ENCODE measurements at places on chromosomes 3 and 15.

DNA sequence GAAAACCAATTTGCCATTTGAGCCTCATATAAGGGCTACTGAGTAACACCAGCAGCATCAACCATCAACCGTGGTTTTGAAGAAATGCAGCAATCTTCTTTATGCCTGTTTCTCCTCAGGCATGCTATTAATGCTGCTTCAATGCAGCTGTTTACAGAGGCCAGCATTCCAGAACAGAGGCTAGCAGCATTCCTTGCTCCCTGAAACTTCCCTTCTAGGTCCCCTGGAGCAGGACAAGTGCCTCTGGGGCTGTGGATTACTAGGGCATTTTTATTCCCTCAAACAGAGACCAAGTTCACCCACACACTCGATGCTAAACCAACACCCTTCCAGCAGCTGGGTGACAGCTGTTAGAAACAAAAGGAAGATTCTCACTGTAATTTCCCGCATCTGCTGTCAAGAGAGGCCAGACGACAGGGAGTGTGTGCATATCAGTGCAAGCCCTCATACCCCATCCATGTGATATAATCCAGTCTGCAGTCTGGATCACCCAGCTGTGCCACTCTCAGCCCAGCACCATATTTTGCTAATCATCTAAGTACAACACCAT is 57.5 kb downstream of the HOMER2 start:
- DNase-seq, result peak; percentile 46

- DNase-seq, result no peak
These were observed 24.3 kb downstream of the VIPR1 start for GRCh38 chr3:42526616-42527367.

GRCh38 chr3:47117807-47118364 is 46.0 kb downstream of the SETD2 start:
- DNase-seq, result no peak

DNA sequence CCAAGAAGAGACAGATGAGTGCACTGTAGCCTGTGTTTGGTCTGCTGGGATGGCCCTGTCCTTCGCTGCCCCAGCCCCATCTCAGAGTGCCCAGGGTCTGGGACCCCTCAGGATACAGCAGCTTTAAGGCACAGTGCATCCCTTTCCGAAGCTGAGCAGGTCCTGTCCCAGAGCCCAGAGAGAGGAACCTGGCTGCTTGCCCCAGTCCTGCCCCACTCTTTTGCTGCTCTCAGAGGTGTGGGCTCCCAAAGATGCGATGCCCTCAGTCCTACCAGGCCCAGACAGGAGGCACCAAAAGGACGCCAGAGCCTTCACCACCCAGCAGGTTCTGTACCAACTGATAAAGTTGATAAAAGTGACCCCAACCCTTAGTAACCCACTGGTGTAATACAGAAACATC is 8.2 kb downstream of the PLCD1 start:
- DNase-seq, result no peak

DNA sequence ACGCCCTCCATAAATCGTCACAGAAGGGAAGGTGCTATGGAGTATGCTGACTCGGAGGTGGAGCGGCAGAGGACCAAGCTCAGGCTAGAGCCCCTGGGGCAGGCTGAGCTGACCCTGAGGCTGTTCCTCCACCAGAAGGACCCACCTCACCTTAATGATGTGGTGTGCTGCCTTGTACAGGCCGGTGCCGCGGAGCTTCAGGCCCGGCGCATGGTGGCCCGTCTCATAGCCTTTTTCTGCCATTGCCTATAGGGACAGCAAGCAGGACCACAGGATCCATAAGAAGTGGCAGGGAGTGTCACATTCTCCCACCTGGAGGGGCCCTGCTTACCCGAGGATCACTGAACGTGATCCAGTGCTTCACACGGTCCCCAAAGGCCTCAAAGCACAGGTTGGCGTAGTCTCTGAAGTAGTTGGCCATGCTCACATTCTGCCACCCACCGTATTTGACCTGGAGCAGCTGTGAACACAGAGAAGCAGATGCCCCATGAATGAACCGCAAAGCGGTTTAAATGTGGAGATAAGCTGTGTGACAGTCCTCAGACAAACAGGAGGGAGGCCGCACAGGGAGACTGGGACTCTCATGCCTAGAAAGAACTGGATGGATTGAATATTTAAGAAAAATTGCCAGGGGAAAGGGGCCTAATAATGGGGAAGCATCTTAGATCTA is 4.8 kb downstream of the LCTL start:
- DNase-seq, result no peak

DNA sequence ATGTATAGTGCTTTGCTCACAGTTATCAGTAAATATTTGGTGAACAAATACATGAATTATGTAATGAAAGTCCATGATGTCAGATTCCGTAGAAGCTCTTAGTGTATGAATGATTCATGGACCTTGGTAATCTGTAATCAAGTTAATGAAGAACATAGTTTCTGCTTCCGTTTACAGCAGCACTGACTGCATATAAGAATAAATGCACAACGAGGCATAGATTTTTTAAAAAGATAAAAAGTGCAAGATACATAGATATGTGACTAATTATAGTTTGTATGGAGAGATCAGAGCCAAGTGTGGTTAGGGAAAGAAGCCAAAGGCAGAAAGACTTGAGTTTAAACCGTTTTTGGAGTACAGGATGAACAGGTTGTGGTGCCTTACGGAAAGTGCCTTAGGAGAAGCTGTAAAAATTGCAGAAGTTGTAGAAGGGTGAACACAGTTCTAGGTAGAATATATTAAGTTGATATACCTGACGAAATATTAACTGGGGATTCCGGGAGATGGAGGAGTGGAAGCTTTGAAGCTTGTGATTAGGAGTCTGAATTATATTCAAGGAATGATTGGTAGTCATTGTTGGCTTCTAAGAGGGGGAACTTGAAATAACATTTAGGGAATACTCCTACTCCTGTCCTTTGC is 293.1 kb downstream of the NLGN1 start:
- DNase-seq, result peak; percentile 40

DNA sequence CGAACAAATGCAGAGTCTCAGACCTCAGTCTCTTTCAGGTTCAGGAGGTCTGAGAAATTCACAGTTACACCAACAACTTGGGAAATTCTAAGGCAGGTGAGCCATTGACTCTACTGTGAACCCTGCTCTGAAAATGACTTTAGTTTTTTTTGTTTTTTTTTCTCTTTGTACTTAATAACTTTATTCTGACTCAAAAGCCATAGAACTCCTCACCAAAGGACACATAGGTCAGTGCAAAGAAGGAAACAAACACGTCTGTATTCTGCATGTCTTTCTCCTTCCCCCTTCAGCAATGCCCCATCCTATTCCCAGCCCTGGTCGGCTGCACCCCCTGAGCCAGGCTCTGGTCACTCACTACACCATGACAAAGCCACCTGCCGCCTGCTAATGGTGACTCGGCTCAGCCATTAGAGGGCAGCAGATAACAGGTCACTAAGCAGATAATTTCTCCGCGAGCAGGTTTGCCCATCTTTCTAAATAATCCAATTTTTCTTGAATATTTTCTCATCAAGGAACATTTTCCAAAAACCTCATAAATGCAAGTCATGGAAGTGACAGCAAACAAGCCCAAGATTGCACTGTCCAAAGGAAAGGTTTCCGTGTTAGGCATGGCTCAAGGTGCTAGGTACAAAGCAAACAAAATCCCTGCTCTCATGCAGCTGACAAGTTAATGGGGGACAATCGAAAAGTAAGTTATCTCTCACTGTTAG is 37.7 kb downstream of the TM4SF4 start:
- peak; percentile 59 for DNase-seq

GRCh38 chr15:23854203-23854911 is 167.3 kb upstream of the NDN start:
- no peak for DNase-seq

DNA sequence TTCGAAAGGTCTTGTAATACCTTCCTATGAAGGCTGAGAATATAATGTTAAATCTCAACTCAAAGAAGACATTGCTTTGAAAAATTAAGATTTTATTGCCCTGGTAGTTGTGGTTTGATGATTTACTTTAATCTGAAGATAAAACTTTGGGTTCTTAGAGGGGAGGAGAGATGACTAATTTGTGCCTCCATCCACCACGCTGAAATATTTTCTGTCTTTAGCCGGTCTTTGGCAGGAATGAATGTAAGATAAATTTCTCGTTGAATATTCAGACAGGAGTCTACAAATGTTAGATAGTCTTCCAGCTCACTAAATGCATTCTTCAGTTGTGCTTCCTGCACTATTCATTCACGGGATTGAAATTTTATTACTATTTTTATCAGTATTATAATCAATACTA is 844.3 kb upstream of the NR2F2 start:
- DNase-seq, result no peak

- DNase-seq, result peak; percentile 81
These were observed 12.3 kb downstream of the CPNE9 start for GRCh38 chr3:9715764-9716437.

GRCh38 chr3:1699361-1699920 is 399.2 kb upstream of the CNTN4 start:
- no peak for DNase-seq

DNA sequence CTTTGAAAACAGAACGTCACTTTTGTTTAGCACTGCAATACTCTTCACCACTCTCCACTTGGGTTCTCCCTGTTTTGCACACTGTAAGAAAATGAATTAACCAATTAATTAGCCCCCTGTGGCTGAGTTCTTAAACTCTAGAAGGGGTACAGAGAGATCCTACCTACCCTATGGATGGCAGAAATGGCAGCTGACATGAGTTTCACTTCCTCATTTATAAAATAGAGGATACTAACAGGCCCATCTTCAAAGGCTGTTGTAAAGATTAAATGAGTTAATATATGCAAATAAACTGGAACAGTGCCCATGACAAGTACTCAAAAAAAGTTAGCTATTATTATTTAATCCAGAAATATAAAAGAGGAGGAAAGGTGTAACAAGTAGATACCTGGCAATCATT is 36.9 kb downstream of the SUCLG2 start:
- DNase-seq, result no peak

- DNase-seq, result peak; percentile 24
These were observed 530.7 kb downstream of the ZIC1 start for GRCh38 chr3:147939839-147940238.

DNA sequence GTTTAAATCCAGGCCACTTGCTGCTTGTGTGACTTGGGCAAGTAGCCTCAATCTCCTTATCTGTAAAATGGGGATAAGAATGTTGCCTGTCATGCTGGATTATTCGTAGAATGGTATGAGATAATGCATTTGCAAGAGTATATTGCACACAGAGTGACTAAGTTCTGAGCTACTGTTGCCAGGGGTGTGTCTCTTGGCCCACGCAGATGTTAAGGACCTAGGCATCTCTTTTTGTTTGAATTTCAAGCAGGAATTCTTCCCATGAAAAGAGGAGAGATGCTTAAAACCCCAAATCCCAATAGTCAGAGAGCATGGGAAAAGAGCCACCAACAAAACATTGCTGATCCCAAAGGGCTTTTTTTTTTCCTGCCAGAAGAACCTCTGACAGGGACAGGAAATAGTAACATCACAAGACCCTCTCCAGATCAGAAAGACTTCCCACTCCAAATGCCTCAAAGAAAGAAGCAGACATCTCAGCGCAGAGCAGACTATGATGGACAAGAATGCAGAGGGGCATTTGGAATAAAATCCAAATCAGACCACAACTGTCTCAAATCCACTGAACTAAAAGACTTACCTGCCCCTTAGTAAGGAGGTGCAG is 90.5 kb downstream of the MRPL46 start:
- DNase-seq, result peak; percentile 58

- DNase-seq, result no peak
These were observed 627.1 kb downstream of the AGBL1 start for GRCh38 chr15:86706813-86707212.

DNA sequence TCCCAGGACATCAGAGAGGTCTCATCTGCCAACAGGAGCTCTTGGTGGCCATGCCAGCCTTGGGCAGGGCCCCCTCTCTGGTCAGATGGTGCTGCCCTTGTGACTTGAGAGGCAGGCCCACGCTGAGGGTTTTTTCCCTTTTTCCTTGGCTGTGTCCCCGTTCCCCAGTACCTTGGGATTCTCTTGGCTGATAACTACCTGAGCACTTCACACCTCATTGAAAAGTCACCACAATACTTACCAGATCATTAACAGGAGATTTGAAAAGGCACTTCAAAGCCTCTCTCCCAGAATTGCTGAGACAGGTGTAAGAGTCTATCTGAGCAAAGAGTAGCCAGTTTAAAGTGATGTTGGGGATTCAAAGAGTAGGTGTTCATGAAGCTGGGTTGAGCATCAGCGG is 15.1 kb upstream of the TMEM158 start:
- no peak for DNase-seq

DNA sequence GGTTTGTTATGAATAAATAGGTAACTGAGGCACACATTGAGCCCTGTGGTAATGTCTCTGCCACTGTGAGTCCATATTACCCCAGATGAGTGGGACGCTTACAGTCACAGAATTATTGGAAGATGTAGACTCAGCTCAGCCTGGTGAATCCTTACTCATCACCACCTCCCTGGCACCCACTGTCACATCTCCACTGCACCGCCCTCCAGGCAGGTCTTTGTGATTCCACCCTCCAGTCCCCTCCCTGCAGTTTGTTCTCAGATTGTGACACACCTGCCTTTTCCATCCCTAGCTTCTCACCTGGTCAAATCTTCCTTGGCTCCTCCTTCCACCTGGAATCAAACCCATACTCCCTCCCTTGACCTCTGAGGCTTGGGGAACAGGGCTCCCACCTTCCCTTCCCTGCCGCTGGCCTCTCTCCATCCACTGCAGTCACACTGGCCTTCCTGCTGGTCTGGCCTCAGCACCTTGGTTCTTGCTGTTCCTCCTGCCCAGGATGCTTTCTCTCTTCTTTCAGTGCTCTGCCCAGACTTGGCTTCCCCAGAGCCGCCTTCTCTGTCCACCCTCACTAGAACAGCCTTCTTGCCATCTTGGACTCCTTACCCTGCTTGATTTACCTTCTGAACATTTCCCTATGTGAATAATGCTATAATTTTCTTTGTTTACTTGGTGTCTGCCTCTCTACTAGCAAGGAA is 9.4 kb downstream of the SLC6A20 start:
- no peak for DNase-seq

DNA sequence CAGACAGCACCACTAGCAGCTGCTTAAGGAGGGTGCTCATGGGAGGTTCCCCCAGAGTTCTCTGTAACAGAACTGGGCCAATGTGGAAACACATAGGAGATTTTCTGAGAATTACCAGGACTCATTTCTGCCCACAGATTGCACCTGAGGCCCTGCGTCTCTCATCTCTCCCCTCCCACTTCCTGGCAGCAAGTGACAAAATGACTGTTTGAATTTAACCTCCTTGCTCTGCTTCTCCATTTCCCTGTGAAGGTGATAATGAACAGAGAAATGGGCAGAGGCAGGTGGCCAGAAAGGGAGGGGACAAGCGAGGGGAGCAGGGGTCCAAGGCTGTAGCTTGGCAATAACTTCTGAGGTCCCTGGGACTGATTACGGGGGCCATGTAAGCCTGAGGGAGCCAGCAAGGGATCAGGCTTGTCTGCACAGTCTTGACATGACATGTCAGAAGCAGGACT is 8.0 kb downstream of the EPHB1 start:
- DNase-seq, result no peak

DNA sequence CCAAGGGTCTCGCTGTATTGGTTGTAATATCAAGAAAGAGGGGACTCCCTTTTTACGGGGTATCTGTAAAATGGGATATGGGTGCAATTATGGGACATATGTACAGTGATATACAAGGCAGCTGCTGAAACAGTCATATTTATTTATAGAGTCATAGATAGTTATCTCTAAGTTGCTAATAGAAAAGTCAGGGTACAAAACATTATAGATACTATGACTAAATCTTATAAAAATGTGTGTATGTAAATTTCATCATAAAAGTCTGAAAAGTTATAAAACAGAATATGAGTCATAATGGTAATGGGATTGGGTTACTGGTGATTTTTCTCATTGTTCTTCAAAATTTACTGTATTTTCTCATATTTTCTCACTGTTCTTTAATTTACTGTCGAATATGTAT is 344.9 kb upstream of the SLCO3A1 start:
- DNase-seq, result peak; percentile 73

Data from fibroblast of skin of right quadriceps (primary cell).